ENCODE measurements at places on chromosomes 12 and 14. TPM values are rescaled to one million over a fixed set of nuclear protein-coding genes. Genes with fewer than 3 reads are reported as not detected.

The PCNX1 gene
- polyA plus RNA-seq, result 5.9 TPM

The KRT73 gene
- 0.20 TPM for polyA plus RNA-seq

The RERG gene
- 26.9 TPM for polyA plus RNA-seq

DNA sequence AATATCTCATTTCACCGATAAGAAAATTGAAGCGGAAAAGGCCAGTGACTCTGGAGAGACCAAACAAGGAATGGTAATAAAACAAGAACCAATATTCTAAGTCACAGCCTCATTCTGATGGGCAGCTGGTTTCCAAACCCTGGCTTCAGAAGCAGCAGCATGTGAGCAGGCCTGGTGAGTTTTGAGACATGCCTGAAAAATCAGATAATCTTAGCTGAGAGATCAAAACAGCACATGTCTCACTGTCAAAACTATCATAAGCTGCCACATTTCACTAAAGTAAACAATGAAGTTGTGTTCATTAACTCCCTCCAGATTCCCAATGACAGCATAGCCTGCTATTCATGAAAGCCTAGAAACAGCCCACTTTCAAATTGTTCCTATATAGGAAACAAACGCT, 36.5 kb downstream of the CIT start:
- no peak overlapping the region for H3K27ac ChIP-seq
- no peaks in the 10 kb centered on the region for H3K4me1 ChIP-seq
- no peak for DNase-seq
- H3K36me3 ChIP-seq, result no peaks in the 10 kb centered on the region
- H3K27me3 ChIP-seq, result no peaks in the 10 kb centered on the region

DNA sequence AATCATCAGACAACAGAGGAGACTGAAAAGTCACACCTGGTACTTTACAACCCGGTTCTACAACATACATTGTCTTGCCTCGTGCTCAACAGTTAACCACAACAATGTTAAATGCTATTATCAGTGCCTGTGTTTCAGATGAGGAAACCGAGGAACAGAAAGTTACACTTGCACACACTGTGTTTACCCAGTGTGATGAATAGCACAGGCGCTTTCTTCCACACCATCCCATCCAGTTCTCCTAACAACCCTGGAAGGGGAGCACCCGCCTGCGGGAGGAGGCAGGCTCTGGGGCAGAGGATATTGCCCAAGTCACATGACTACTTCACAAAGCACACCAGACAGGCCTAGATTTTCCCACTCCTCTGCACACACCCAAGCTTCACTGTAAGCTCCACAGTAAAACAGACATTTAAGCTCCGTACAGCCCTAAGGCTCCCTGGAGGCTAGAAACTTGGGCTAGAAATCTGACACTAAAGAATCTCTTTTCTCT, 21.8 kb downstream of the NCKAP5L start:
- no peak overlapping the region for H3K4me3 ChIP-seq
- peaks cover 35% of the 10 kb centered on the region for H3K4me1 ChIP-seq
- no peak overlapping the region for H3K27ac ChIP-seq
- no peaks in the 10 kb centered on the region for H3K27me3 ChIP-seq
- no peak for DNase-seq

GRCh38 chr12:105852951-105853350, 285.8 kb downstream of the NUAK1 start:
- H3K27ac ChIP-seq, result no peak overlapping the region
- no peaks in the 10 kb centered on the region for H3K4me1 ChIP-seq
- H3K27me3 ChIP-seq, result no peaks in the 10 kb centered on the region
- no peak overlapping the region for H3K4me3 ChIP-seq
- H3K36me3 ChIP-seq, result no peaks in the 10 kb centered on the region
- DNase-seq, result no peak

GRCh38 chr12:49288412-49288853, 6.5 kb upstream of the PRPH start:
- DNase-seq, result peak; percentile 56
- H3K36me3 ChIP-seq, result no peaks in the 10 kb centered on the region
- H3K27ac ChIP-seq, result no peak overlapping the region
- H3K4me1 ChIP-seq, result peaks cover 11% of the 10 kb centered on the region

GRCh38 chr12:13195250-13195649, 1.3 kb upstream of the EMP1 start:
- no peaks in the 10 kb centered on the region for H3K36me3 ChIP-seq
- H3K4me3 ChIP-seq, result no peak overlapping the region
- no peak for DNase-seq
- peak overlapping the region; percentile 85 for H3K27ac ChIP-seq

DNA sequence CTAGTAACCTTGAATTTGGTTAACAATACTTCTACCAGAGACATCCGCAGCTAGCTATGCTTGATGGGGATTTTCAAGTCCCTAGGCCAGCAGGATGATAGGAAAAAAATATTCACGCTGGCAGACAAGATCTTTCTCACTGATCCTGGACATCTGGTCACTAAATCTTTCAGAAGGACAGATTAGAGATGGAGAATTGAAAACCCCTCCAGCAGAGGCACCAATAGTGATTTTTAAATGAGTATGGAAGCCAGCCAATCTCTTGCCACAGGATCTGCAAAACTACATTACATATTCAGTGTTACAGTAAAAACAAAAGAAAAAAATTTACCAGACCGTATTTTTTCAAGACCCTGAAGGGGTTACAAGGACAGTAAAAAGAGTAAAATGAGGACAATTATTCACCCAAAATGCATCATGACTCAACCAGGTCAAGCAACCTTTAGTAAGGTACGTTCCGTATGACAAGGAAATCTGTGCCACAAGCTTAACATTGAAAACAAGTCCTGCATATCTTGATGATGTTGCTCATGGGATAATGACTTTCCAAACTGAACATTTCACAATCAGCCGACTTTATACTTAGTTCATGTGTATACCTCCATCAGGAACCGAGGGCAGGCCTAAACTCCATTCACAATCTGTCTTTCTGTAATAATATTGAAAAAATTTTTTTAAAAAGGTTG, 239.5 kb downstream of the GXYLT1 start:
- H3K27me3 ChIP-seq, result no peaks in the 10 kb centered on the region
- peaks cover 8% of the 10 kb centered on the region for H3K4me1 ChIP-seq
- H3K27ac ChIP-seq, result no peak overlapping the region
- H3K36me3 ChIP-seq, result no peaks in the 10 kb centered on the region
- H3K4me3 ChIP-seq, result no peak overlapping the region
- DNase-seq, result no peak

DNA sequence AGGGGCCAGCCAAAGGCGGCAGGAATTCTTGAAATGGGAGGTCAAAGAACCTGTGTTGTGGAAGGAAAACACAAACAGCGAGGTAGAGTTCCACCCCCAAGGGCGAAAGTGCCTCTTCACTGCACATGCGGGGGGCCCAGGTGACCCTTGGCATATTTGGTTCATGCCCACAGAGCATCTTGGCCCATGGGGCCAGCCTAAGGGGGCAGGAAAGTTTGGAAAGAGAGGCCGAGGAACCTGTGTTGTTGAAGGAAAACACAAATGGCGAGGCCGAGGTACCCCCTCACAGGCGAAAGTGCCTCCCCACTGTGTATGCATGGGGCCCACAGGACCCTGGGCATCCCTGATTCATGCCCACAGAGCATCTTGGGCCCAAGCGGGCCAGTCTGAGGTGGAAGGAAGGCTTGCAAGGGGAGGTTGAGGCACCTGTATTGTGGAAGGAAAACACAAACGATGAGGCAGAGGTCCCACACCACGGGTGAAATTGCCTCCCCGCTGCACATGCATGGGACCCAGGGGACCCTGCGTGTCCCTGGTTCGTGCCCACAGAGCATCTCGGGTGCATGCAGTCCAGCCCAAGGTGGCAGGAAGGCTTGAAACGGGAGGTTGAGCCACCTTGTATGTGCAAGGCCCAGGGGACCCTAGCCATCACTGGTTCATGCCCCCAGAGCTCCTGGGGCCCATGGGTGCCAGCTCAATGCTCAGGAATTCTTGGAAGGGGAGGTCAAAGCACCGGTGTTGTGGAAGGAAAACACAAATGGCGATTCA, 384.1 kb downstream of the ALG10 start:
- H3K4me1 ChIP-seq, result no peaks in the 10 kb centered on the region
- no peak overlapping the region for H3K4me3 ChIP-seq
- H3K27me3 ChIP-seq, result no peaks in the 10 kb centered on the region
- no peak overlapping the region for H3K27ac ChIP-seq

- DNase-seq, result no peak
- H3K4me1 ChIP-seq, result peaks cover 67% of the 10 kb centered on the region
- H3K27me3 ChIP-seq, result no peaks in the 10 kb centered on the region
- H3K27ac ChIP-seq, result no peak overlapping the region
These were observed 223.3 kb downstream of the CHST11 start for GRCh38 chr12:104680070-104680469.

GRCh38 chr14:99930420-99931274, 134.6 kb upstream of the EVL start:
- H3K4me1 ChIP-seq, result no peaks in the 10 kb centered on the region
- peaks cover 8% of the 10 kb centered on the region for H3K27me3 ChIP-seq
- no peak overlapping the region for H3K27ac ChIP-seq
- no peaks in the 10 kb centered on the region for H3K36me3 ChIP-seq

DNA sequence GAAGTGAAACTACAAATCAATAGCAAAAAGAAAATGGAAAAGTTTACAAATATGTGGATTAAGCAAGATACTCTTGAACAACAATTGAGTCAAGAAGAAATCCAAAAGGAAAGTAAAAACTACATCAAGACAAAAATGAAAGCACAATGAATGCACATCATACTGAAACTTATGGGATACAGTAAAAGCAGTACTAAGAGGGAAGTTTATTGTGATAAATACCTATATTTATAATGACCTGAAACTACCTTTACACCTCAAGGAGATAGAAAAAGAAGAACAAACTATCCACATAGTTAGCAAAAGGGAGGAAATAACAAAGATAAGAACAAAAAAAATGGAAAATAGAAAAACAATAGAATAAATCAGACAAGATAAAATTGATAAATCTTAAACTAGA, 375.0 kb downstream of the TRHDE start:
- H3K27me3 ChIP-seq, result no peaks in the 10 kb centered on the region
- no peaks in the 10 kb centered on the region for H3K4me1 ChIP-seq
- H3K4me3 ChIP-seq, result no peak overlapping the region
- no peak for DNase-seq
- H3K36me3 ChIP-seq, result no peaks in the 10 kb centered on the region
- no peak overlapping the region for H3K27ac ChIP-seq

DNA sequence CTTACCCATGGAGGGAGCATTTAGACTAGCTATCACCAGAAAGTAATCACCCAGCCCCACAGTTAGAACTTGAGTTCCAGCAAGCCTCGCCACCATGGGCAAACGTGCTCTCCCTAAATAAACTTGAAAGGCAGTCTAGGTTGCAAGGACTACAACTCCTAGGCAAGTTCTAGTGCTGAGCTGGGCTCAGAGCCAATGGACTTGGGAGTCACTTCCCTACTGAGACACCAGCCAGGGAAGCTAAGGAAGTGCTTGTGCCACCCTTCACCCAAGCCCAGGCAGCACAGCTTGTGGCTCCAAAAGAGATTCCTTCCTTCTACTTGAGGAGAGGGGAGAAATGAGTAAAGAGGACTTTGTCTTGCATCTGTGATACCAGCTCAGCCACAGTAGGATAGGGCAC, 57.9 kb downstream of the SLCO1A2 start:
- no peaks in the 10 kb centered on the region for H3K27me3 ChIP-seq
- peak; percentile 41 for DNase-seq
- H3K4me3 ChIP-seq, result no peak overlapping the region

DNA sequence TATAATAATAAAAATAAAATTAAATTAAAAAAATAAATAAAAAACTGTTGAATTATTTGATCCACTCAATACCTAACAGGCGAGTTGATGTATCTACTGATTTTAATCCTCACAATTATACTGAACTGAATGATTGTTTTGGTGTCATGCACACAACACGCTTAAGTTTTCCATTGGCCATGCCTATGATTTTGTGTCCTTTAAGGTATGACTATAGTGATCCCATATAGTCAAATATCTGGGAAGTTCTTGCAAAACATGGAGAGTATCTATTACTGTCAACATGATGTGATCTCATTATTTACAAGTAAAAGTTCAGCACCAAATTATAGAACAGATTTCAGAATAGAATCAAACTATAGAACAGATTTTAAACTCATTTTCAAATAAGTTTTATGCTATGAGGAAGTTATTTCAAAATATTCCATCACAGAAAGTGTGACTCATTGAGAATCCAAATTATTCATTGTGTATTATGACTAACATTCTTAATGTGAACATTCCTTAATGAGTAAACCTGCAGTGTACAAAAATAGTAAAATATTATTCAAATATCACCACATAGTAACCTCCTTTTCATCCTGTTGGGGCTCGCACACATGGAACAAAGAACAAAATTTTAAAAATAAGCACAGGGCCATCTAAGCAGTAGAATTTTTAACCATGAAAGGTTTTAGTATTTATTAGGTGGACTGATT, 190.4 kb downstream of the SLC25A21 start:
- H3K27me3 ChIP-seq, result no peaks in the 10 kb centered on the region
- H3K4me3 ChIP-seq, result no peak overlapping the region
- no peaks in the 10 kb centered on the region for H3K4me1 ChIP-seq
- no peak overlapping the region for H3K27ac ChIP-seq
- H3K36me3 ChIP-seq, result no peaks in the 10 kb centered on the region
- DNase-seq, result no peak

- H3K27me3 ChIP-seq, result no peaks in the 10 kb centered on the region
- no peak overlapping the region for H3K27ac ChIP-seq
- H3K4me3 ChIP-seq, result no peak overlapping the region
- no peak for DNase-seq
- H3K36me3 ChIP-seq, result no peaks in the 10 kb centered on the region
- peaks cover 32% of the 10 kb centered on the region for H3K4me1 ChIP-seq
These were observed 215.1 kb downstream of the CACNA1C start for GRCh38 chr12:2267703-2268470.

DNA sequence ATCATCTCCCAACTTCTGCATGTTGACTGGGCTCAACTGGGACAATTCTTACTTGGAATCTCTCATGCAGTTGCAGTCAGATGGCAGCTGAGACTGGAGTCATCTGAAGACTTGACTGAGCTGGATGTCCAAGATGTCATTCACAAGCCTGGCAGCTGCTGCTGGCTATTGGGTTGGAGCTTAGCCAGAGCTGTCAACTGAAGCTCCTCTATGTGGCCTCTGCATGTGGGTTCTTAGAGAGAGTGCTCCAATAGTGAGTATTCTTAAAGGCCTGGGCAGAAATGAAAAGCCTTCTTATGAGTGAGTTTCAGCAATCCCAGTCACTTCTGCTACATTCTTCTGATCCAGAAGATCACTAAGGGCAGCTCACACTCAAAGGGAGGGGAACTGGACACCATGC, 440.9 kb downstream of the LRIG3 start:
- no peaks in the 10 kb centered on the region for H3K27me3 ChIP-seq
- no peak overlapping the region for H3K4me3 ChIP-seq
- DNase-seq, result no peak

DNA sequence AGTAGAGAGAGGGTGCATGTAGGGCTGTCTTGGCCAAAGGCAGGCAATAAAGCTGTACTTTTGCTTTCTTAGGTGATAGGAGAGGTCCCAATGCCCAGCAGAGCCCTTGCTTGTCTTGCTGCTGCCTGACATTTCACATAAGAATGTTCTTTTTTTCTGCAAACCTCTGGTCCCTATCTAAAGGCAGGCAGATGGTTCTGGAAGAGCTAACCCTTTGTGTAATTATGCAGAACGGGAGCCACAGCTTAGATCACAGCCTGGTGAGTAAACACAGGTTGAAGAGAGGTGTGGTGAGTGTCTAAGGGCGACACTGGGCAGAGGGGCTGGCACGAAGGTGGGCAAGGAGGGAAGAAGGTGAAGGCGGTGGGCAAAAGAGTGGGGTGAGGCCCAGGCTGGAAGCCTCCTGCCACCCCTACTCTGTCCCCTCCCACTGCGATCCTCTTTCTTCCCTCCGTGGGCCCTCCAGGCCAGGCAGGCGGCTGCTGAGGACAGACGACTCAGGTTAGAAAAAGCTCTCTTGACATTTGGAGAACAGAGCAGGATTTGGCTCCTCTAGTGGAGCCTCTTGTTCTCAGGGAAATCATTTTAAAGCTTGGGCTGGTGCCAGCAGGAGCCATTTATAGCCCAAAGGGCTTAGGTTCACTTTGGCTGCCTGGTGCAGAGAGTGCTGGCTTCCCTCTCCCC, 42.8 kb downstream of the PRMT8 start:
- H3K27me3 ChIP-seq, result no peaks in the 10 kb centered on the region
- H3K4me3 ChIP-seq, result no peak overlapping the region
- no peak for DNase-seq
- no peak overlapping the region for H3K27ac ChIP-seq
